ENCODE measurements at places on chromosomes 2 and 18.

DNA sequence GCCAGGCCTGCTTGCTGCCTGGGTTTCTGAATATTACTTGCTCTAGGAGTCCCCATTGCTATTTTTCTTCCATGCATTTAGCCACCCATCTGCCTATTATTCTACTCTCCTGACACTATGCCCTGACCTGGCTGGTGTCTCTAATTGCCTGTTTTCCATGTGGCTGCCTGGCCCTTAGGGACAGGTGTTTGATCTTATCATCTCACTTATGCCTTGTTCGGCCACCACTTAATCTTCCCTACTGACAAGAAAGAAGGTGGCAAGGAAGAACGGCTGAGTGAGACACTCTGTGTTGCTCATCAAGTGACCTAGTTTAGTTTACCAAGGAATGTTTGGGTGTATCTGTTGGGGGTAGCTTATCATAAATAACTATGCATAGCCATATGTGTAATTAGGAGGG, 50.4 kb upstream of the RAPH1 start:
- no peak for DNase-seq

DNA sequence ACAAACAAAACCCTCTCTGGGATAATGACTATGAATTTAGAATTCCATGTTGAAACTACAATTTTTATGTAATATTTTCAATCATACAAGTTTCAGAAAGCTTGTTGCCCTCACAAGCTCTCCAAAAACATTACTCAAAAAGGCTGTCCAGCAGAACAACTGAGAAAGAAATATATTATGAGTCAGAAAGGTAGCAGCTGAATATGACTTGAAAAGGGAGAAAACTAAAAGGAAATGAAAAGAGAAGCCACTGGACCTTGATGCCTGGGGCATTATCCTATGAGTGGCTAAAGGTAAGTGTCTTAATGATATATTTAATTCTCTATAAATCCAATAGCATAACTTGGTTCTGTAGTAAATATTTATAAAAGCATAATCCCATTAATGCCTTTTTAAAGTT, 61.8 kb downstream of the NXPH2 start:
- DNase-seq = no peak

DNA sequence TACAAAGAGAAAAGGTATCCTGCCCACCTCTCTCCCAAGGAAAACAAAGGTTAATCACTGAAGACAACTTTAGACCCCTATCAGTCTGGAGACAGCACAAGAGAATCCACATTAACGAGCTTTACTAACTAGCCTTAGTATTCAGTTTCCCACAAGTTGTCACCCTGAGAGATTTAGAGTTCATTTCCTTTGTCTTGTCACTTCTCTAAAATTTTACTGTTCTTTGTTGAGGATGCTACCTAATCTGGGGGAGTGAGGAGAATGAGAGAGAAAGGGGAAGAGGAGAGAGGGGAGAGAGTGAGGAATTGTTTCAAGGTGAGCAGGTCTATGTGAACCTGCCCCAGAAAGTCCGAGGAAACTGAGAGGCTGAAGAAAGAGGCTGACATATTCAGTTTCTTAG, 28.4 kb downstream of the C2orf76 start:
- no peak for DNase-seq

- DNase-seq = no peak
Measured at GRCh38 chr18:35948080-35948479, 24.4 kb upstream of the RMP24 start.

GRCh38 chr2:107374249-107374648, 452.4 kb upstream of the RGPD4 start:
- DNase-seq = no peak

DNA sequence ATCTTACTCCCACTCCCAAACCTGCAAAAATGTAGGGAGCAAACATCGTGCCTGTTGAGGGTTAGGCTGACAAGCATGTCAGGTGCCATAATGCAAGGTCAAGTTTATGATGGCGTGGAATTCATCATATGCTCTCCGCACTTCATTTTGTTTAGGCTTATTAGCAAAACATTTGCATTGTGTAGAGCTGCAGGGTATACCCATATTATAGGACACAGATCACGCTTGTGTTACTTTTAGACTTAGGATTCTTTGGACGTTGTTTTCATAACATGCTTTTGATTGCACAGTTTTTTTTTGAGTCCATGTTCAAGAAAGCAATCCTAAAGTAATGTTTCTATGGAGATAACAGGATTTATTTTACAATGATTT, 22.9 kb downstream of the MBP start:
- no peak for DNase-seq

DNA sequence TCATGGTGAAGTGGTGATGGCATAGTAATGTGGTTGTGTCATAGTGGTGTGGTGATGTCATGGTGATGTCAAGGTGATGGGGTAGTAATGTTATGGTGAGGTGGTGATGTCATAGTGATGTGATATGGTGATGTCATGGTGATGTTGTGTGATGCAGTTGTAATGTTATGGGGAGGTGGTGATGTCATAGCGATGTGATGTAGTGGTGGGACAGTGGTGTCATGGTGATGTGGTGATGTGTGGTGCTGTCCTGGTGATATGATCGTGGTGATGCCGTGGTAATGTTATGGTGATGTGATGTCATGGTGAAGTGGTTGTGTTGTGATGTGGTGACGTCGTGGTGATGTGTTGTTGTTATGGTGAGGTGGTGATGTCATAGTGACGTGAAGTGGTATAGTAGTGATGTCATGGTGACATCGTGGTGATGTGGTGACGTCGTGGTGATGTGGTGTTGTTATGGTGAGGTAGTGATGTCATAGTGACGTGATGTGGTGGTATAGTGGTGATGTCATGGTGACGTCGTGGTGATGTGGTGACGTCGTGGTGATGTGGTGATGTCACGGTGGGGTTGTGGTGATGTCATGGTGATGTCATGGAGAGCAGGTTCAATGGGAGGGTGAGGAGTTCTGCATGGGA, 242.7 kb upstream of the MYT1L start:
- DNase-seq = no peak

- DNase-seq = peak; percentile 47
Measured at GRCh38 chr18:73780218-73780617, 367.4 kb downstream of the FBXO15 start.

DNA sequence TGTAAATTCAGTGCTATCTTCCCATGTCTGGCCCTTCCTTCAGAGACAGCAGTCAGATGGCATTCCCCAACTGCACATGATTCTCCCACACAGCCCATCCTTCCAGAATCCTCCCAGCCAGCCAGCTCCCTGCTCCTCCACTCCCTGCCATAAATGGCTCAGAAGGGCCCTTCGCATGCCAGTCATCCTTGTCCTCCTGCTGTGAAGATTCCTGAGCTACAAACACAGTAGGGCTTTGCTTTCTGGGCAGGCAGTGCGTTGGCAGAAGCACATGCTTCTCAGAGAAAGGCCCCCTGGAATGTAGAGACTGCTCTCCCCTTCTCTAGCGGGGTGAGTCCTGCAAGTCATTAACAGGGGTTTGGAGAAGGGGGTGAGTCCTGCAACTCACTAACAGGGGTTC, 71.9 kb downstream of the TEX51 start:
- peak; percentile 56 for DNase-seq

DNA sequence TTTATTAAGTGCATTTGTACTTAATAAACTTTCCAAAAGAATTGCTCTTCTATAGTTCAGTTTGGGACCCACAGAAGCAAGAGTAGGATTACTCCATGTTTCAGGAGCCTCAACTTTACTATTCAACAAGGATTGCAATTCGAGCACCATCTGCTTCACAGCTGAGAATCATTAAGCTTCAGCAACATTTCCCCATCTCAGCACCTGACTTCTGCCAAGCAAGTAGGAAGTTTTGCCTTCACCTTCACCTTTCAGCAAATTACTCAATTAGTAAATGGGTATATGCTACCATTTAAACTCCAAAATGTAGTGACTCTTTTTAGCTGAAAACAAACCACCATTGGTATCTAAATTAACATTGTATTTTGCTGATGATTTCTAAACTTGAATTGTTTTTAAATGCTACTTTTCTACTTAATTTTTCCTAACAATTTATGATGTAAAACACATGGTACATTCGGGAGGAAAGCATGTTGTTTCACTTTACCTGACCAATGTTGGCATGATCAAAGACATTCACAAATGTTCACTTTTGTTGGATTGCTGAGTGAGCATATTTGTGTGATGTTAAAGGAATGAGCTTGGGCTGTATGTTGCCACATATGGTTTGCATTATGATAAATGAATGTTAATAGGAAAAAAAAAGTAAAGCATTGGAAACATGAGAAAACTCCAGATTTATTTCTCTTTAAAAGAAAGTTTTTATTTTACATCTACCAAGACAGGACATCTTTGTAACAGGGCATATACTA, 159.2 kb downstream of the GULP1 start:
- DNase-seq = no peak

DNA sequence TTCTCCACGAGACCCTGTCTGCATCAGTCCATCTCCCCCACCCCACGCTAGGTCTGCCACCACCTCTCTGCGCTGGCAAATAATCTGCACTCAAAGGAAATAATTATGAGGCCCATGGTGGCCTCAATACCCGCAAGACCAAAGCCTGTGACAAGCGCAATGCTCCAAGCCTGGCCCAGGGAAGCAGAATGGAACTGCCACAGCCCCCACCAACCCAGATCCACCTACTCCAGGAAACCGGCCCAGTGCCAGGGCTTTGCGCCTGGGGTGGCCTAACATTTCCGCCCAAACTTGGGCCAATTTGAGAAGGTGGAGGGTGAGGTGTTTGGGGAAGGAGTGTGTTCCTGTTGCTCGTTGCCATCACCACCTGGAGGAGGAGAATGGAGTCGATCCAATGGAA, 26.0 kb upstream of the ATOH8 start:
- no peak for DNase-seq

- no peak for DNase-seq
Measured at GRCh38 chr2:128202791-128203190, 111.8 kb downstream of the UGGT1 start.

GRCh38 chr2:101617796-101618195, 79.7 kb upstream of the MAP4K4 start:
- DNase-seq = peak; percentile 26

DNA sequence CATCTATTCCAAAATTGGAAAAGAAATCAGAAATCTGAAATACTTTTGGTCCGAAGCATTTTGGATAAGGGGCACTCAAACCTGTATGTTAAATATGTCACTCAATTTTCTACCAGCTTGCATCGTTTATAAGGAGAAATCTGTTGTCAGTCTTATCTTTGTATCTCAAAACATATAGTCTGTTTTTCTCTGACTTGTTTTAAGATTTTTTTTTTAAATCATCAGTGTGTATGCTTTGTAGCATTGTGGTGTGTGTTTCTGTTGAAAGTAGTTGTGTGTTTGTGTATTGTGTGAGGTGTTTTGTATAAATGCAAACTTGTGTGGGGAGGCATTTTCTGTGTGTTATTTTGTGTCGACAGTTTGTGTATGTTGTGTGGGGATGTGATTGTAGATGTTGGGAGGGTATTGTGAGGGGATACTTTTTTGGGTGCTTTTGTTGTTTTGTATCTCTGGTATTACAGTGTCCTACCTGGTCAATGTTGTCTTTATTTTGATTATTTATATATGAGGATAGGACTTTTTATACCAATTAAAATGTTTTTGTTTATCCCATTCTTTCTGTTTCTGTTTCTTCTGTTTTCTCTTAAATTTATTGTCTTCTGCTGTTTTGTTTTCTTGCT, 30.9 kb downstream of the SMCHD1 start:
- no peak for DNase-seq

GRCh38 chr2:96204836-96205624, 3.6 kb downstream of the STARD7 start:
- no peak for DNase-seq

GRCh38 chr2:60837123-60837522, 44.3 kb upstream of the REL start:
- DNase-seq = no peak

- no peak for DNase-seq
Measured at GRCh38 chr2:13515254-13515653, 798.5 kb downstream of the TRIB2 start.

DNA sequence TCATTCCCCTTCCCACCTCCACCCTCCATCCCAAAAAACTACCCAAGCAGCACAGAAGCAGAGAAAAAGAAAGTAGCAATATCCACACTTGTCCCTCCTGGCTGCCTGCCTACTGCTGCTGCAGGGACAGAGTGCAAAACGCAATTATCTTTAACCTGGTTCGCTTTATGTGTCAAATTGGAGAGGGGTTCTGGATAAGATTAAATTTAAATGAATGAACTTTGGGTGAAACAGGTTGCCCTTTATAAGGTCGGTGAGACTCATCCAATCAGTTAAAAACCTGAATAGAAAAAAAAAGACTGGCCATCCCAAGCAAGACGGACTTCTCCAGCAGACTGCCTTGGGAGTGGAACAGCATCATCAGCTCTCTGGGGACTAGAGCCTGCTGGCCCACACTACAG, 62.6 kb downstream of the ANKRD44 start:
- DNase-seq = no peak

- no peak for DNase-seq
Measured at GRCh38 chr2:3533836-3534235, 14.5 kb upstream of the ADI1 start.

- DNase-seq = no peak
Measured at GRCh38 chr18:3093624-3094337, 80.8 kb upstream of the LPIN2 start.

- no peak for DNase-seq
Measured at GRCh38 chr2:217459680-217460405, 543.0 kb downstream of the TNS1 start.

GRCh38 chr18:62612776-62613175, 90.0 kb downstream of the ZCCHC2 start:
- DNase-seq = no peak

DNA sequence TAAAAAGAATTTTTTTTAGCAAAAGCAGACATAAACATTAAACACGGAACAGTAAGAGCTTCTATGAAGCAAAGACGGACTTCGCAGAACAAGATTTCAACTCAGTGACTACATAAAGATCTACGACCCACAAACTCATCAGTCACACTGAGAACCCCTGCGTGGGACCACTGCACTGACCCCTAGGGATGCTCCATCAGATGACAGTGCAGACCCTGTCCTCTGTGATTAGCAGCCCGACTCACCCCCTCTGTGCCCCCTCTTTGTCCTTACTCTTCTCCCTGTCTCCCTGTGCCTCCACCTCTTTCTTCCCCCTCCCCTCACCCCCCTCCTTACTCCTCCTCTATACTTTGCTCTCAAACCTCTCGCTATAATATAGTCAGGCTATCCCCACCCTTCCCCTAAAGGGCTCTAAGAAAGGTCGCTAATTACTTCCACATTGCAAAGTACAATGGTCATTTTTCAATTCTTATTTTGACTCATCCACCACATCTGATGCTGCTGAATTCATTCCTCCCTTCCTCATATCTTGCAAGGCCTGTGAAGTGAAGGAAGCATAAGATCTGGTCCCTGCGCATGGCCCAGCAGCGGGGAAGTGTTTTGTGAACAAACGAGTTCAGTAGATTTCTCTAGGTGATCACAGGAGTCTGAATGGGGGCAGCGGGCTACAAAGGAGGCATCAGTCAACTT, 89.3 kb downstream of the CABYR start:
- DNase-seq = peak; percentile 11

GRCh38 chr2:68357605-68358337, 7.3 kb upstream of the PLEK start:
- peak; percentile 73 for DNase-seq

GRCh38 chr2:8457699-8458502, 224.0 kb upstream of the ID2 start:
- no peak for DNase-seq
